PC-9 (cell line): ENCODE measurements at places on chromosomes 3 and 15. TPM values are rescaled to one million over a fixed set of nuclear protein-coding genes. Genes with fewer than 3 reads are reported as not detected.
A peak's percentile ranks its signal among the peaks of the same experiment; 100 is the strongest.

DNA sequence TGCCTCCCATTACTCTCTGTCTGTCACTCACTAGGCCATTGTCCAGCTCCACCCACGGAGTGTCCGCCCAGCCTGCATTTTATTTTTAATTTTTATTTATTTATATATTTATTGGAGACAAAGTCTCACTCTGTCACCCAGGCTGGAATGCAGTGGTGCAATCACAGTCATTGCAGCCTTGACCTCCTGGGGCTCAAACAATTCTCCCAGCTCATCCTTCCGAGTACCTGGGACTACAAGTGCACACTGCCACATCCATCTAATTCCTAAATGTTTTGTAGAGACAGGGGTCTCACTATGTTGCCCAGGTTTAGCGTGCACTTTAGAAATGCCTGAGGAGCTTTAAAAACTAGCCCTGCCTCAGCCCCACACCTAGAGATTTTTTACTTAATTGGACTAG, 141.5 kb downstream of the LIPC start:
- peaks cover 5% of the 10 kb centered on the region for H3K4me1 ChIP-seq
- no peak for DNase-seq
- H3K36me3 ChIP-seq: no peaks in the 10 kb centered on the region
- H3K4me3 ChIP-seq: no peak overlapping the region
- H3K27ac ChIP-seq: no peak overlapping the region

- H3K27ac ChIP-seq: no peak overlapping the region
- no peak for DNase-seq
- no peaks in the 10 kb centered on the region; the same call in 1 of the 2 replicates for H3K27me3 ChIP-seq
- H3K4me3 ChIP-seq: no peak overlapping the region
Measured at GRCh38 chr3:117790235-117790987, 1080.8 kb downstream of the TUSC7 start.

DNA sequence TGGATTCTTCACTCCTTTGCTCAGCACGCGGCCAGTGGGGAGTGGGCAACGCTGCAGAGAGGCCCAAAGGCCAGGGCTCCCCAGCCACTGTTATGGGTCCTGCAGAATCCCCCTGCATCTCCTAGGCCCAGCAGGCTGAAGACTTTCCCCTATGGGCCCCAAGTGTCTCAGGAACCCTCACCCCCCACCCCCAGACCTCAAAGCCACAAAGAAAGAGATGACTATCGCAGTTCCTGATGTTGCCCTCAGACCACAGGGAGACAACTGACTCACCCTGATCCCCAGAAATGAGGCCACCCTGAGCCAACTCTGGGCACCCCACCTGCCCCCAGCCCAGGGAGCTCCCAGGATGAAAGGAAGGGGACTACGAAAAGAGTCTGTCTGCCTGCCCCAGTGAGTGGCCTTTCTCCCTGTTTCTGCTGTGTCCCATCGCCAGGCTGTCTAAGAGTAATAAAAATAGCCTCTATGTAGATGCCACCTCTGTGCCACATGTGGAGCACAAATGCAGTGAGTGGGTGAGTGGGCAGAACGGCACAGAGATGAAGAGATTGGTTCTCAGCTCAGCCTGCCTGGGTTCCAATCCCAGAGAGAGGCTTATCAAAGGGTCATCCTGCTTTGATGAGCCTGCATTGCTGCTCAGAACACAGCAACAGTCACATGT, 283.0 kb downstream of the UACA start:
- H3K27ac ChIP-seq: no peak overlapping the region
- H3K27me3 ChIP-seq: no peaks in the 10 kb centered on the region
- DNase-seq: no peak
- H3K4me1 ChIP-seq: peaks cover 21% of the 10 kb centered on the region
- no peak overlapping the region for H3K4me3 ChIP-seq

DNA sequence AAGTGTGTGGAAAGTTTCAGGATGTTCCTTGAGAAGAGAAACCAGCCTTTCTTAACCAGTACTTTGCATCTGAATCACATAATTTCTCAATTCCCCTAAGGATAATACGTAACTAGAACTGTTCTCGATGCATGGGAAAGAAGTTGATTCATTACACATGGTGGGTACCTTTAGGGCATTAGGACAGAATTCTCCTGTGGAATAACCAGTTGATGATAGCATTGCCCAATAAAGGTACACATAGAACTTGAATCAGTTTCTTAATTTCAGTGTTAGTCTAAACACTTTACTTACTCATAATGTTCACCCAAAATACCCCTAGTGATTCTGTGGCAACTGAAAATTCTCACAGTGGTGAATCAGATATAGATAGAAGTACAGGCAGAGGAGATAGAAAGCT, 1030.9 kb downstream of the ROBO1 start:
- peaks cover 5% of the 10 kb centered on the region; the same call in 1 of the 2 replicates for H3K4me1 ChIP-seq
- H3K36me3 ChIP-seq: no peaks in the 10 kb centered on the region
- H3K27ac ChIP-seq: 0 out of 2 replicates have a peak overlapping the region, but pooled peaks have one; percentile 14
- H3K27me3 ChIP-seq: no peaks in the 10 kb centered on the region
- no peak overlapping the region for H3K4me3 ChIP-seq

The STX19 gene
- 3.4 and 5.5 TPM in 2 replicates for total RNA-seq

The CPLX3 gene
- not detected in 2 replicates for total RNA-seq
